Activated B cell treated with CpG ODN at 0.5 μM for 24 hours (primary cell): ENCODE measurements at places on chromosomes 16 and 17. TPM values are rescaled to one million over a fixed set of nuclear protein-coding genes. Genes with fewer than 3 reads are reported as not detected.

KRT20 gene
- not detected in 2 replicates for total RNA-seq

MEIOB gene
- not detected in 2 replicates for total RNA-seq

SLC12A3 gene
- 3.8 and 5.0 TPM in 2 replicates for total RNA-seq

ORAI3 gene
- 25.1 and 30.6 TPM in 2 replicates for total RNA-seq

NLE1 gene
- total RNA-seq = 22.1 and 26.3 TPM in 2 replicates

KREMEN2 gene
- 1.3 and 1.7 TPM in 2 replicates for total RNA-seq

GPR142 gene
- not detected in 2 replicates for total RNA-seq

AURKB gene
- 1.7 and 3.0 TPM in 2 replicates for total RNA-seq

DHRS7C gene
- total RNA-seq = not detected in 2 replicates

TTYH2 gene
- 2.9 and 3.8 TPM in 2 replicates for total RNA-seq

PABPN1L gene
- 0.44 and 0.67 TPM in 2 replicates for total RNA-seq

COX6A2 gene
- not detected in 2 replicates for total RNA-seq

LGALS9 gene
- 76.8 and 79.9 TPM in 2 replicates for total RNA-seq

TNFRSF13B gene
- total RNA-seq = 316 and 342 TPM in 2 replicates

CPHXL2 gene
- not detected in 2 replicates for total RNA-seq

USP43 gene
- 0.12 and 0.29 TPM in 2 replicates for total RNA-seq

HS3ST2 gene
- total RNA-seq = not detected in 2 replicates

GLTPD2 gene
- total RNA-seq = not detected in 2 replicates

MEOX1 gene
- not detected in 2 replicates for total RNA-seq

KIF2B gene
- not detected in 2 replicates for total RNA-seq

DGKE gene
- 15.4 and 20.3 TPM in 2 replicates for total RNA-seq

CHST4 gene
- total RNA-seq = not detected in 2 replicates

C17orf58 gene
- 3.5 and 4.3 TPM in 2 replicates for total RNA-seq

MAPT gene
- 0.18 and 0.22 TPM in 2 replicates for total RNA-seq

TBX2 gene
- total RNA-seq = not detected in 2 replicates

FOXC2 gene
- total RNA-seq = not detected in 2 replicates

STH gene
- not detected in 2 replicates for total RNA-seq

IKZF3 gene
- 208 and 220 TPM in 2 replicates for total RNA-seq

SULT1A2 gene
- total RNA-seq = 0.24 TPM in 1 of 2 replicates, not detected in the other

IL17C gene
- total RNA-seq = 0.34 and 0.69 TPM in 2 replicates

NPIPA5 gene
- 0.29 and 0.34 TPM in 2 replicates for total RNA-seq

PIP4K2B gene
- 32.1 and 33.0 TPM in 2 replicates for total RNA-seq

ZNF267 gene
- total RNA-seq = 93.5 and 99.0 TPM in 2 replicates

PIGW gene
- total RNA-seq = 18.2 and 20.7 TPM in 2 replicates

SLC6A2 gene
- total RNA-seq = not detected in 2 replicates
